Vein endothelial cell (primary cell): ENCODE measurements at places on chromosomes 5 and 9. TPM values are rescaled to one million over a fixed set of nuclear protein-coding genes. Genes with fewer than 3 reads are reported as not detected.

Gene SUSD1
- 38.0 and 47.0 TPM in 2 replicates for total RNA-seq

Gene DDX4
- total RNA-seq, result not detected in 2 replicates

Gene SLC6A7
- not detected in 2 replicates for total RNA-seq

Gene LPCAT1
- 41.5 and 44.0 TPM in 2 replicates for total RNA-seq

Gene CDH6
- not detected in 2 replicates for total RNA-seq

Gene SLC34A3
- total RNA-seq, result not detected in 2 replicates

Gene NMUR2
- total RNA-seq, result not detected in 2 replicates

Gene ERBIN
- 67.9 and 77.7 TPM in 2 replicates for total RNA-seq

Gene OR1Q1
- not detected in 2 replicates for total RNA-seq

Gene MED27
- 23.9 and 25.2 TPM in 2 replicates for total RNA-seq

Gene DMRTA1
- total RNA-seq, result 0.33 and 0.86 TPM in 2 replicates

Gene PDE8B
- 0.10 TPM in 1 of 2 replicates, not detected in the other for total RNA-seq

Gene COL23A1
- not detected in 2 replicates for total RNA-seq

Gene OLFML2A
- 1.1 and 3.3 TPM in 2 replicates for total RNA-seq

Gene TMC1
- total RNA-seq, result 0.33 and 0.67 TPM in 2 replicates

Gene ENHO
- 0.29 TPM in 1 of 2 replicates, not detected in the other for total RNA-seq

Gene PCDHGB4
- total RNA-seq, result 15.0 and 15.2 TPM in 2 replicates

Gene CARTPT
- not detected in 2 replicates for total RNA-seq

Gene PNPLA7
- 0.65 and 1.1 TPM in 2 replicates for total RNA-seq
